Suprapubic skin (tissue), 4 donors: ENCODE measurements at places on chromosomes 7 and 10.

DNA sequence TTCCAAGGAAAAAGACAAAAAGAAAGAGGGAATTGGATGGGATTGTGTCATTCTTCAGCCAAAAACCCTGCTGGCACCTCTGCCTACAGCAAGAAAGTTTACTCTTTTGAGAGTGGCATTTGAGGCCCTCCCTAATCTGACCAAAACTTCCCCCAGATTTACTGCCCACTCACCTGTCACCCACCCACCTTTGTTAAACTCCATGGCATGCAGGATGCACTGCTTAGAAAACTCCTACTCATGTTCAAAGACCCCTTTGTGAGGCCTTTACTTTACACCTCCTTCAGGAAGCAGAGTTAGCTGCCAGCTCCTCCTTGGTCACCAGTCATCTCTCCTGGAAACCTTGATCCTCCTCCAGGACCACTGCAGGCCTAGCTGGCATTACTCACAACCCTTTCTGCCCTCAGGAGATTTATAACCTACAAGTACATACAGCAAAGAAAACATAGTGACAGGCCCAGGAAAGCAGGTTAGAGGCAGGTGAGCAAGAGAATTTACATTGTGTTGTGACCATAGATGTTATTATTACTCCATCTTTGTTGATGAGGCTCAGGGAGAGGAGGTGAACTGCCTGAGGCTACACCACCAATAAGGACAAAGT, 10.3 kb upstream of the PLAC9 start:
- H3K4me1 ChIP-seq: no peaks in the 10 kb centered on the region
- no peak overlapping the region for H3K4me3 ChIP-seq
- no peak for DNase-seq
- no peak overlapping the region for H3K27ac ChIP-seq
- no peaks in the 10 kb centered on the region for H3K27me3 ChIP-seq

DNA sequence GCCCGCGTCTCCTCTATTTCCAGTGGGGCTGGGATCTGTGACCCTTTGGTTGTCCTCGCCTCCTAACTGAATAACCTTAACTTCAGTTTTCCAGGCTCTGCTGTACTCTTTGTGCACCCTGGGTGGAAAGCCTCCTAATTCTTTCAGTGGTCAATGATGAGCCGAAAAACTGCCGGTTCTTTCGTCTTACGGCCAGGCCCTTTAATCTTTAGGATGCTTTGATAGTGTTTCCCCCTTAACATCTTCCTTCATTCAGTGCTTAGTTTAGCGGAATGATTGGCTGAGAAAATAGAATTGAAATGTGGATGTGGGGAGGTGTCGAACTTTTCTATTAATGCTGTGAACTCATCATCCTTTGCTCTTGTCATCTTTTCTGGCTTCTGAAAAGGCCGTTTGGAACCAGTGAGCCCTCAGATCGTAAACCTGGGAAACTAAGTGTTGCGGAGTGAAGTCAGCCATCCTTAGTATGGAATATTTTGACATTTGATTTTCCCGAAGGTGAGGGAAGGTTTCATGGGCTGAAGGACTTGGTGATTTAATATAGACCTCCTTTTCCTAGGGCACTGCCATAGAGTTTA, 847 bp downstream of the GARS1 start:
- peak overlapping the region; percentile 98 for H3K27ac ChIP-seq
- H3K27me3 ChIP-seq: no peaks in the 10 kb centered on the region
- H3K4me3 ChIP-seq: peak overlapping the region; percentile 100
- no peak for DNase-seq
- peaks cover 43% of the 10 kb centered on the region for H3K4me1 ChIP-seq
- H3K36me3 ChIP-seq: peaks cover 13% of the 10 kb centered on the region

GRCh38 chr7:111711426-111712065, 149.3 kb upstream of the IMMP2L start:
- no peaks in the 10 kb centered on the region for H3K27me3 ChIP-seq
- H3K4me3 ChIP-seq: no peak overlapping the region
- H3K27ac ChIP-seq: no peak overlapping the region
- no peaks in the 10 kb centered on the region for H3K4me1 ChIP-seq
- no peaks in the 10 kb centered on the region for H3K36me3 ChIP-seq

GRCh38 chr7:129771201-129771927, 159.8 kb downstream of the NRF1 start:
- DNase-seq: peak; percentile 52
- H3K27me3 ChIP-seq: peaks cover 11% of the 10 kb centered on the region
- no peaks in the 10 kb centered on the region for H3K4me1 ChIP-seq
- H3K4me3 ChIP-seq: no peak overlapping the region

GRCh38 chr10:3025026-3025683, 42.2 kb upstream of the PFKP start:
- H3K27ac ChIP-seq: no peak overlapping the region
- no peaks in the 10 kb centered on the region for H3K4me1 ChIP-seq
- DNase-seq: no peak
- H3K36me3 ChIP-seq: no peaks in the 10 kb centered on the region
- H3K27me3 ChIP-seq: peaks cover 10% of the 10 kb centered on the region

GRCh38 chr7:3201306-3201705, 99.7 kb upstream of the SDK1 start:
- no peaks in the 10 kb centered on the region for H3K36me3 ChIP-seq
- H3K4me3 ChIP-seq: no peak overlapping the region
- peaks cover 4% of the 10 kb centered on the region for H3K27me3 ChIP-seq

DNA sequence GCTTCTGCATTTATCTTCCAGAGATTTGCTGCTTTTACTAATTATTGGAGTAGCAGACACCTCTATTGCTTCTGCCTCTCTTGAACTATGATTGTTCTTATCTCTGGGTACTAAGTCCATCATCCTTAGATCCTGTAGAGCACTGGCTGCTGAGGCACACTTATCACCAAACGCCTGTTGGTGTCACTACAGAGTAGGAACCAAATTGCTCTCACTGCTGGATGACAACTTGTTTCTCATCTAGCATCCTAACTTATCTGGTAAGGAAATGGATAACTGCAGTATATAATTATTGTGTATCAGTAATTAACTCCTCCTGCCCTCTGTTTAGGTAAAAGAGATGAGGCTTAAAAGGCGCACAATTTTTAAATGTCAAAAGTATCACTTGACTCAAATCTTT, 1059.4 kb downstream of the NRG3 start:
- no peaks in the 10 kb centered on the region for H3K4me1 ChIP-seq
- H3K36me3 ChIP-seq: no peaks in the 10 kb centered on the region
- no peak overlapping the region for H3K27ac ChIP-seq
- no peak overlapping the region for H3K4me3 ChIP-seq
- DNase-seq: no peak

GRCh38 chr7:35792472-35792871, 8.4 kb upstream of the SEPTIN7 start:
- H3K36me3 ChIP-seq: no peaks in the 10 kb centered on the region
- H3K4me3 ChIP-seq: no peak overlapping the region
- no peaks in the 10 kb centered on the region for H3K27me3 ChIP-seq
- no peak overlapping the region for H3K27ac ChIP-seq
- DNase-seq: no peak

DNA sequence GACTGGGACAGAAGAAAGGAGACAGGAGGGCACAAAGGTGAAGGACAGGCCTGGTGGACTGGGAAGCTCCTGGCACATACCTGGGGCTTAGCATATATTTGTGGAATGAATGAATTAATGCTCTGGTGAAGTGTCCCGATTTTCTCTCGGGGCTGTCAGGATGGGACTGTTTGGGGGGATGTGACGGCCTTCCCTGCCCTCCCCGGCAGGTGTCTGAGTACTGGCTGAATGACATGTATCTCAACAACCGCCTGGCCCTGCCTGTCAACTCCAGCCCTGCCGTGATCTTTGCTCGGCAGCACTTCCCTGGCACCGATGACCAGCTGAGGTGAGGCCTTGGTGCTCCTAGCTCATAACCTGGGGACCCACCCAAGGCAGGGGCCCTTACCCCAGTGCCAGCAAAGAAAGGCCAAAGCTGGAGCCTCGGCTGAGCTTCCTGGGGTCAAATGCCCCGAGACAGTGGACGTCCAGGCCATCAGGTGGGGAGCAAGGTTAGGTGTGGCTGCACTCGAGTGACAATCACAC, 6.5 kb downstream of the CHAT start:
- no peaks in the 10 kb centered on the region for H3K36me3 ChIP-seq
- H3K4me3 ChIP-seq: no peak overlapping the region
- DNase-seq: peak; percentile 36
- no peaks in the 10 kb centered on the region for H3K4me1 ChIP-seq
- H3K27ac ChIP-seq: no peak overlapping the region

GRCh38 chr10:5512331-5512730, 12.4 kb upstream of the CALML3 start:
- no peak overlapping the region for H3K27ac ChIP-seq
- no peak for DNase-seq
- no peaks in the 10 kb centered on the region for H3K27me3 ChIP-seq

DNA sequence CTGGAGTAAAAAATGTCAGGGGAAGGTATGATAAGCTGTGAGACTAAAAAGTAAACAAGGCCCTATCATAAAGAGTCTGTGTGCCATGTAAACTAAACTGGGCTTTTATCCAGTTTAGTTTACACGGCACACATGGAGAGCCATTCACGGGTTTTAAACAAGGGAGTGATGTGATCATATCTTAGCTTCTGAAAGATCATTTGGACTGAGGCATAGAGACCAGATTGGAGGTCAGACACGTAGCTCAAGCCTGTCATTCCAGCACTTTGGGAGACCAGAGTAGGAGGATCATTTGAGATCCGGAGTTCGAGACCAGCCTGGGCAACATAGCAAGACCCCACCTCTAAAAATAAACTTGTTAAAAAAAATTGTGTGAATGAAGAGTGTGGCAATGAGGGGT, 50.1 kb downstream of the SKIDA1 start:
- no peak overlapping the region for H3K4me3 ChIP-seq
- no peaks in the 10 kb centered on the region for H3K36me3 ChIP-seq
- H3K27ac ChIP-seq: no peak overlapping the region
- H3K4me1 ChIP-seq: no peaks in the 10 kb centered on the region

- H3K27me3 ChIP-seq: no peaks in the 10 kb centered on the region
- no peak overlapping the region for H3K27ac ChIP-seq
- H3K36me3 ChIP-seq: no peaks in the 10 kb centered on the region
- H3K4me3 ChIP-seq: no peak overlapping the region
These were observed 123.3 kb upstream of the LAMB4 start for GRCh38 chr7:108253275-108254044.

DNA sequence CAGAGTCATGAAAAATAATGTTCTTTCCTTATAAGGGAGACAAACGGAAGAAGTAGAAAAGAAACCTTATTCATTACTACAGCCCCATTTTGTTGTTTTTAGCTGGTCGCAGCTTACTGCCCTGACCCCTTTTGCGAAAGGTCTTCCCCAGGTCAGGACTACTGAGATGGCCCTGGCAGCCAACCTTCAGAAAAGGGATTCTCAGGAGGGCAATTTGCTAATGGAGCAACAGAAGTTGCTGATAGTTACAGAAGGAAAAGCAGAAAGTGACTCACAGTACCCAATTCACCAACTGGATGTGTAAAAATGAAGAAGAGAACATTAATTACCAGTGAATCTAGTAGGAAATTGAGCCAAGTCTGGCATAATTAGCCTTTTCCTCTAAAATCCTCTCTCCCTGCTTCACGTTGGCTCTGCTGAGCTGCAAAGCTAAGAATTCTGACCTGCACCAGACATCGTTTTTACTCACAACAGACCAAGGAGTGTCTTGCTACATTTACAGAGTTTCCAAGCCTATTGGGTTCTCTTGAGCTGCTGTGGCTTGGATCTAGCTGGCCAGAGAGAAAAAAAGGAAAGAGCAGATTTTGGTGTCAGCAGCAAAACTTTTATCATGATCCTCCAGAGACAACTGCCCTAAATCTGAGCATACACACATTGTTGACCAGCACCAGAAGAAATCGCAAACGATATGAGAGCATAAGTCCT, 499.9 kb upstream of the FZD8 start:
- no peaks in the 10 kb centered on the region for H3K36me3 ChIP-seq
- no peaks in the 10 kb centered on the region for H3K27me3 ChIP-seq
- H3K4me3 ChIP-seq: no peak overlapping the region
- no peak overlapping the region for H3K27ac ChIP-seq

DNA sequence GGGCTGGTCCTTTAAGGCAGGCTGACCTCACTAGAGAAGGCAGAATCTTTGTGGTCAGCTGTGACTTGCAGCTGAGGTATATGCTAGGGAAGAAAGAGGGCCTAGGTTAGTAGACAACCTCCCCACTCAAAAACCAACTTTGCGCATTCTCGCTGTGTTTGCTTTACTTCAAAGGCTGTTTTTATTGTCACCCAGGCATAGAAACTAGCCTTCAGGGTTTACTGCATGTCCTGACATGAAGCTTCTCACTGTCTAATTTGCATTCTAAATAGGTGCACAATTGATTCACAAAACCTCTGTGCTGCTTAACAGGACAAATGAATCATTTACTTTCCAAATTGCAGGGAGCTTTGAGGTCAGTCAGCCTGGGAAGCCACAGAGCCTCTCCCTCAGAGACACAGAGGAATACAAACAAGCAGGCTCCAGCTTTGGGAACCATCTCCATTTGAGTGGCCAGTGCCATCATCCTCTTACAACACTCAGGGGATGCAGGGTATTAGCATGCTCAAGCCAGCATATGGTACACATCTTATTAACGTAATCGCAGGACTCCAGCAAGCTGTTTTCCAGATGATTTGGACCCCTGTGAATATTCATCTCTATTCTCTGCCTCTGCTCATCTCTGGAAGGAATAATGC, 596.4 kb upstream of the GHITM start:
- no peak overlapping the region for H3K4me3 ChIP-seq
- H3K4me1 ChIP-seq: peaks cover 10% of the 10 kb centered on the region
- no peak for DNase-seq
- no peaks in the 10 kb centered on the region for H3K27me3 ChIP-seq
- H3K36me3 ChIP-seq: no peaks in the 10 kb centered on the region

- H3K4me1 ChIP-seq: peaks cover 11% of the 10 kb centered on the region
- DNase-seq: no peak
- no peak overlapping the region for H3K27ac ChIP-seq
- H3K4me3 ChIP-seq: no peak overlapping the region
- H3K36me3 ChIP-seq: no peaks in the 10 kb centered on the region
These were observed 163.7 kb downstream of the AHR start for GRCh38 chr7:17462131-17462631.

DNA sequence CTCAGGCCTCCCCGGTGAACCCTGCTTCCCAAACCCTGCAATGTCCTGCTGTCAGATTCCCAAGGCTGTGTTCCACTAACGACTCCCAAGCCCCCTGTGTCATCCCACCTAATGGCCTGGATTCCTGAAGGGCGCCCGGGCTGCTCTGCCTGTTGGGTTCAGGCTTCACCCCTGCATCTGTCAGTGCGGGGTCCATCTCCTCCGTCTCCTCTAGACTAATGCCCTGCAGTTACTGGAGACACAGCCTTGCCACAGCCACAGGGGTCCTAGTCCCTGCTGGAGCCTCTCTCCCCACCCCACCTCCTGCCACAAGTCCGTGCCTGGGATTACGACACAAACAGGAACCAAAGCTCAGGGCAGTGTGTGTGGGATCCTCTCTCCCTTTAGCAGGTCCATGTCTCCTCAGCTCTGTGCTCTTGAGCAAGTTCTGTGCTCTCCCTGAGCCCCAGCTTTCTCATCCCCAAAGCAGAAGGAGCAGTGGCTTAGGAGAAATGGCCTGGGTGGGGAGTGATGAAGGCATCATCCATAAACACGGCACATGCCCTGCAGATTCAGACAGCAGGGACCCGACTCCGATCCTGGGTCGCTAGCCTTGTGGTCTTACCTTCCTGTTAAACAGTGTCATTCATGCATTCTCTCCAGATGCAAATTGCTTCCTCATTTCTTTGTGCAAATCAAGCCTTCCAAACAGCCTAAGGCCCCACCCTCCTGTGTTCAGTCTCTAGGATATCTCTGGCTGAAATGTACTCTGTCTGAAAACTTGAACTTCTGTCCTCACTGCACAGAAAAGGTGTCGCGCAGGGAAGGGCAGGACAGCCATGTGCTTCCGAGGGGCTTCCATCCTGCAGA, 8.2 kb upstream of the RBP3 start:
- no peak overlapping the region for H3K27ac ChIP-seq
- peak; percentile 70 for DNase-seq
- no peaks in the 10 kb centered on the region for H3K4me1 ChIP-seq
- no peaks in the 10 kb centered on the region for H3K36me3 ChIP-seq
- peaks cover 10% of the 10 kb centered on the region for H3K27me3 ChIP-seq
